Stimulated activated CD4-positive, alpha-beta T cell treated with anti-CD3 and anti-CD28 coated beads, Interleukin-4, amount 100 ng/mL, for 48 hours (primary cell): ENCODE measurements at places on chromosomes 7 and 10.

DNA sequence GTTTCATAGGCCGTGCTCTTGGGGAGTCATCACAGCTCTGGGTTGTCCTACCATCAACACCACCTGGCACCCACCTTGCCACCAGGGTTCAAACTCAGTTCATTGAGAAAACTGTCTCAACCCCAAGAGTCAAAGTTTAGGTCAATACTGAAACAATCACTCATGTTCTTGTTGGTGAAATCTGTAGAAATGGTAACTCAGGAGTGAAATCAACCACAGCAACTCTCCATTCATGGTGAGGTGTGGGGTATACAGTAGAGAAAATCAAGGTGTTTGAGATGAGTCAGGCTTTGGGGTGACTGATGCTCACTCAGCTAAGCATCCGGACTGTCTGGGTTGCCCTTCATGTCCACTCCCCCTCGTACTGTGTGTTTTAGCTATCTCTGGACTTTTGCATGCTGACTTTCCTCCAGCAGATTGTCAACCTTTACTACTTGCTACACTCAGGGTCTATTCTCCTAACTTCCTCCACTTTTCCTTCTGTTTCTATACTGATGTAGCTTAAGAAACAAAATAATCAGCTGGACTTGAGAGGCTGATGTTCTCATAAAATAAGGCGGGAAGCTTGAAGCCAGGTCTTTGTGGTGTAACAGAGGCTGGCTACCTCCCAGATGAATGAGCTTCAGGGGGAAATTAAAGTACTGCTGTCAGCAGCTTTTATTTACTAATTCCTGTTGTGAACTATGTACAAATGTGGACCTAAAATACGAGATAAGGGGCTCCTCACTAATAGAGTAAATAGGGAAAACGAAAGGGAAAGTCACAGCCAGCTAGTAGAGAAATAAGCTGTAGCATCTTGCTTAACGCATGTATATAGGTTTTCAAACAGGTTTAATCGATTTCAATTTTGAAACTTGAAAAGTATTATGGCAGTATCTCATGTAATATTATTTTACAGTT lies 173.6 kb upstream of the AKR1E2 start:
- peak; percentile 22 for DNase-seq

GRCh38 chr7:49878627-49879026 lies 105.2 kb downstream of the VWC2 start:
- DNase-seq: no peak

GRCh38 chr7:12328888-12329770 lies 74.5 kb downstream of the VWDE start:
- DNase-seq: no peak

DNA sequence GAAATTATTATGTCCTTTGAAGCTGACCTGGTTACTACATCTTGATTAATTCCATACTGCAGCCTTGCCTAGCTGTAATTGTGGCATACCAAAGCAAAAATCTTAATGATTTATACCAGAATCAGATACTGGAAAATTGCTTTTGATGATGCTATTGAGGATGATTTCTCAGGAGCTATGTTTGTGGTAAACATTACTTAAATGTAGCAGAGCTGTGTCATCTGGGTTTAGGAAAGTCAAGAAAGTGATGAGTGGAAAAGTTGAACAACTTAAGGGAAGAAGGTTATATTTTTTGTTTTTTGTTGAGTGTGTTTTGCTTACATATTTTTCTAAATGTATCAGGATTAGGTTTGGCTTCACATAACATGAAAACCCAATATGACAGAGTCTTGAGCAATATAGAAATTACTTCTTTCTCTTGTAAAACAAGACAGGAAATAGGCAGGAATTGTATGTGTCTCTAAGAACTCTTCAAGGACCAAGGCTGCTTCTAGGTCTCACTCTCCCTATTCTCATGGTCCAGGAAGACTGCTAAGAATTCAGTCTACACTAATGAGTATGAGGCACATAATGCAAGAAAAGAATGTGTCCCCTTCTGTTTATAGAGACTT lies 87.6 kb upstream of the MTPN start:
- DNase-seq: no peak
